ENCODE measurements at places on chromosomes 7 and 10.
A peak's percentile ranks its signal among the peaks of the same experiment; 100 is the strongest.

DNA sequence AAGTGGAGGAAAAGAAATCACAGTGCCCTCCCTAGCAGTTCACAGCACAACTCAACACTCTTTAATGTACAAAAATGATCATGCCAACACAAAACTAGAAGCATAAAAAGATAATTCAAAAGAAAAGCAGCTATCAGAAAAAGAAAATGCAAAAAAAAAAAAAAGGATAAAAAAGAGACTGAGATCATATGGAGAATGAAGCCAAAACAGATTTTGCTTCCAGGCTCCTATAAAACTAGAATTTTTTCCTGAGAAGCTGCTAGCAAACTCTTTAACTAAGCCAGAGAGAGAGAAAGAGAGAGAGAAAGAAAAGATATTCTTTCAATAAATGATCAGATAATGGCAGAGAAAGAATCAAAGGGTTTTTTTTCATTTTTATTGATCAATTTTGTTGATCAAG, 288.0 kb upstream of the ANKRD30A start:
- DNase-seq, result no peak

DNA sequence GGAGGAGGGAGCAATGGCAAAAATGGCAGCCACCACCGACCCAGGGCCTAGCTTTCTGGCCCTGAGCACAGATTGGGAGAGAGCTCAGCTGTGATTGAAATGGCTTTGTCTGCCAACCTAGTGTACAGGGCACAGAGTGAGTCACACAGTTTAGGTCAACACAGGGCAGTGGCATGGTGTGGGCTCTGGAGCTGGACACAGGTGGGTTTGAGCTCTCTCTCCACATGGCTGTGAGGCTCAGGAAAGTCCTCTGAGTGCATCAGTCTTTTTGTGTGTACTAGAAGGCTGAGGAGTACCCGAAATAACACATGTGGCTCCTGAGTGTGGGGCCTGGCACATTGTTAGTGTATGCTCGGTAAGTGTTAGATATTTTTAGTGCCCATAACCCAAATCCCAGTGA, 60.2 kb upstream of the LOXL4 start:
- no peak for DNase-seq

DNA sequence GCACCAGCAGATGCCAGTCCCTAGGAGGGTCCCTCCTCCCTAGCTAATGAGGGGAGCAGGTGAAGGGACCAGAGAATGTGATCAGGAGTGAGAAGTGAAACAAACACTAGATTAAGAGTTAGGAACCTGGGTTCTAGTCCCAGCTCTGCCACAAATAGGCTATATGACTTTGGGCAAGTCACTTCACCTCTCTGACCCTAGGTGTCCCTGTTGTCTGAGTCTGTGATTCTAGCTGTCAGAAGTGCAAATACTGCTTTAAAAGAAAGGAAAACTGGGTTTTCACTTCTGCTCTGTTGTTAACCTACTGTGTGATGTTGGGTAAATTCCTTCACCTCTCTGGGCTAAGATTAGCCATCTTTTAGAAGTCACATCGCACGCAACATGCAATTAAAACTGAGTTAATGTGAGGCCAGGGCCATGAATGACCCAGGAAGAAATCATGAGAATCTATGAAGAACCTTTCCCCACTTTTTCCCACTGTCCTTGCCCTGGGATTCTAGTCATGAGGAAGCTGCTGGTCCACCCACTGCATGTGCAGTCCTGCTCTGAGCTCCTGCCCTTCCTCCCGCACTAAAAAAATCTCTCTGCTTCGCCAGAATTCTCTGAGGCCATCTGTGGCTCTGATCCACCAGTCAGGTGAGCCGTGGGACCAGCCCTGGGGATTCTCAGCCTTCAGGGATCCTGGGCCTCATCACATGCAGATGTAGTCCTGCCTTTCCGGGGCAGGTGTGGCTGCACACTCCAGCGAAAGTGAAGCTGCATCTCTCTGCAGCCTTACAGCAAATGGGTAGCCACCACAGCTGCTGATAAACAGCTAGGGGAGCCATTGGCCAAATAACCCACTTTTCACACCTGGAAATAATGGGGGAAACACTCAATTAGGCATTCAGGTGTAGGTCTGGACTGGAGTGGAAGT, 181.7 kb downstream of the PLXNA4 start:
- DNase-seq, result no peak

DNA sequence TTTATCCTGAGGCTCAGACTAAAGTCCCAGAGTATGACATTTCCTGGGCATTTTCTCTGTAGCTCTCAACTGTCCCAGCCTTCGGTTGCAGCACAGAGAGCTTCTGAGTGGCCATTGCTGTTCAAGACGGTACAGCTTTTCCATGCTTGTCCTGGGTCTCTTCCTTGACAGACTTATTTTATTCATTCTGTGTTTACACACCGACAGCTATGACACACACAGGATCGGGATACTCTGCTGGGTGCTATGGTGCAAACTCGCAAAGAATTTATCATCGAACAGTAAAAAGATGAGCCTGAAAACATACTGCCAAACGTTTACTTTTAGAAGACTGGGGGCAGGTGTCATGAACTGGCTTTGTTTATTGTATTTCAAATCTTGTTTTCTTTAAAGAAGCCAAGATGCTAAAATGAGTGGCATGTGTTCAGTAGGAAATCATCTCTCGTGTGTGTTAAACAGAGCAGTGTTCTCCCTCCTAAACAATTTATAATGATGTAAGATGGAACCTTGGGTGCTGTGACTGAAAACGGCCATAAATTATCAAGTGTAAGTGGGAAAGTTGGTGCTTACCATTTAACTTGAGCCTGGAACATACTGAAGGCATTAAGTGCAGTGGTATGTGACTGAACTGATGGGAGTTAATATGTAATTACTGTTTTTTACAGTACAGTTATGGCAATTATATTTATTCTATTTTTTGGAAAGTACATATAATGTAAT, 120.8 kb downstream of the CELF2 start:
- no peak for DNase-seq

- DNase-seq, result no peak
Measured at GRCh38 chr7:126690848-126691751, 561.6 kb downstream of the GRM8 start.

GRCh38 chr7:111518264-111518663, 44.0 kb downstream of the IMMP2L start:
- no peak for DNase-seq

- no peak for DNase-seq
Measured at GRCh38 chr7:107248551-107249316, 79.9 kb downstream of the HBP1 start.

DNA sequence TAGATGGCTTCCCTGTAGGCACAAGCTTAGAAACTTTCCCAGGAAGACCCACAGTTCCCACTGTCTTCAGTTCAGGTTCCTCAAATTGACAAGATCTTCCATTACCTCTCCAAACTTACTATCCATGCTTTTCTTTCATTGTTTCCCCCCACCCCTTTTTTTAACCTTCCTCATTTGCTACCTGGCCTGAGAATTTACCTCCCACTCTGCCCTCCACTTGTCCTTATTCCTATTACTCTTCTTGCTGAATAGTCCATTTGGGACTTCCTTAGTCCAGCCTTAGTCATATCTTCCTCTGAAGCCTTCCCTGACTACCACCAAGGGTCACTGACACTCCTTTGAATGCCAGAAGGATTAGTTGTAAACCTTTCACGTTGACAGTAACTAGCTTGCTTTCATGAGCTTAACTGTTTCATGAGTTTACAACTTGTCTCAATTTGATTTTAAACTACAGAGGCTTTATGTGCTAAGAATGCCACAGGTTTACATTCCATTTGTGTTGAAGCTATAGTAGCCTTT, 1.2 kb upstream of the CALU start:
- DNase-seq, result no peak

GRCh38 chr7:157475601-157476000, 138.8 kb downstream of the DNAJB6 start:
- DNase-seq, result no peak

- peak; percentile 56 for DNase-seq
Measured at GRCh38 chr7:55526770-55527169, 45.5 kb downstream of the VOPP1 start.
